ENCODE measurements at places on chromosomes 1 and 21.
A peak's percentile ranks its signal among the peaks of the same experiment; 100 is the strongest.

DNA sequence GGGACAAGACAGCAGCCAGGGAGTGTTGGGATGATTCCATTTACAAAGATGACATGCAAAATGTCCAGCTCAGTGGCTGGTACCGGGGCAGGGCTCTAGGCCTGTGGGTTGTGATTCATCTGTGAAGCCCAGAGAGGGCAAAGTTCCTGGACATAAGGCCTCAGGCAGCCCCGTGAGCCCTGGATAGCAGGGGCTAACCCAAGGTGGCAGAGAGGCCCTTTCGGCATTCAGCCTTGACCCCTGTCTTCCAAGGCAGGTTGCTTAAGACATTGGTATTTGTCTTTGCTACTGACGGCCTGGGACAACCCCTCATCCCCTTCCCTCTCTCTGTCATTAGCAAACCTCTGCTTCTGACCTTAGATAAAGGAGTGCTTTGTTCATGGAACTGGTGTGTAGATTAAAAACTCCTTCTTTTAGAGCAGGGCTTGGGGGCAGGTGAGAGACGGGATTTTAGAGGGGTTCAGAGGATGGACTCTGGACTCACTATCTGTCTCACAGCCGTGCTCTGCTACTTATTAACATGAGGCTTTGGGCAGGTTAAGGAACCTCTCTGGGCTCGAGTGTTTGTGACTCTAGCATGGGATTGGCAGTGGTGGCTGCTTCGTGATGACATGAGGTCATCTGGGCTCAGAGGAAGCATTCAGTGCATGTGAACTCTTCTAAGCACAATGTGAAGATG lies 36.3 kb downstream of the TMEM51 start:
- DNase-seq: peak; percentile 69

DNA sequence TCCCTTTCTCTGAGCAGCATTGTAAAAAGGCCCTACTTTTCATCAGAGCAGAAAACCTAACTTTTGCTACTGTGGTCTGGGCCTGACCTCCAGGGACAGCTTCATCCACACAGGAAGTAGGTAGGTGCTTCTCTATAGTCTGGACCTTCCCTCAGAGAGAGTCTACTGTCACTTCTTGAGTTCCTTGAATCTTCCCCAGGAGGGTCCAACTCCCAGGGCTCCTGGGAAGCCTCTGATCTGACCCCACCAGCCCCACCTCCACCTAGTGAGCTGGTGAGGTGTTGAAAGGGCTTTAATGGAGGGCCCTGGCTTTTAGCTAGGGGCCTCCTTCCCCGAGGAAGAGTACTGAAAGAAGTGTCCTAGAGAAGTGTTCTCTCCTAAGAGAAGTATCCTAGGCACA lies 2.7 kb upstream of the VANGL2 start:
- no peak for DNase-seq

DNA sequence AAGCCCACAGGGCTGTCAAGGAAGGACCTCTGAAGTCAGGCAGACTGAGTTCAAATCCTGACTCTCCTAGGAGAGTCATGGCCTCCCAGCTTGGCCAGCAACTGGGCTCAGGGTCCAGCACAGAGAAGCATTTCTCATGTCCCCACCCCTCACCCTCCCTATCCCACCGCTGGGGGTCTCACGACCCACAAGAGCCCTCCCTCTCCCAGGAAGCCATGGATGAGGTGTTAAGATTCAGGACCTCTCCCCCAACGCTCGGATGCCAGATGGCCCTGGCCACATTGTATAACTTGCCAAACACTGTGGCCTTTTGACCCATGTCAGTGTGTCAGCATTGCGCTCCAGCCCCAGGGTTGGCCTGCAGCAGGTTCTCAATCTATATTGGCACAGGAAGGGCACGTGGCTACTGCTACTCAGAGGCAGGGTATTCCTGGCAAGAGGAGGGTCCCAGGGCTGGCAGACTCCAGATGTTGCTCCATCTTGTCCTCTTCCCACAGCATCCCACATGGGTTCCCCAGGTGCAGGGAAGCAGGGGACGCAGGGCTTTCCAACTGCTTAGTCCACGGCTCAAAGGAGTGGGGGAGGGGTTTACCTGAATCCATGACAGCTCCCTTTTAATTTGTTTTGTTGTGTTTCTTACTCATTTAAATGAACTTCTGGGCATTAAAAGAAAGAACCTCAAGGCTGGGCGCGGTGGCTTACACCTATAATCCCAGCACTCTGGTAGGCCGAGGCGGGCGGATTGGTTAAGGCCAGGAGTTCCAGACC lies 10.5 kb downstream of the SLC2A1 start:
- no peak for DNase-seq

DNA sequence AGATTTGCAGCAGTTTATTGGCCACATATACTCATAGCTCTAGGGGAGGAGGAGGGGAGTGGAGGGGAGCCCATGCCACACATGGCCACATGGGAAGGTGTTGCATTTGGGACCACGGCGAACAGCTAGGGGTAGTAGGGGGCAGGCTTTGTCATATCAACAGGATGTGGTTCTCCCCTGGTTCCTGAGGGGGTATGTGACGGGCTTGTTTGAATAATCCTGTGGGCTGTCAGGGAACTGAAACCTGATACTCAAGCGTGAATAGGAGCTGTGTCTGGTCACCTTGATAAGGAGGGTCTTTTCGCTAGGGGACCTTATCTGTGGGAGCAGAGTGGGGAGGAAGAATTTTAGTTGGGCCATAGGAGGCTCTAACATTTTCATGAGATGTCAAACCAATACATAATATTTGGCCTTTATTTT lies 264.7 kb downstream of the CTH start:
- DNase-seq: no peak

Data from renal cortical epithelial cell (primary cell).